ENCODE measurements at places on chromosomes 6 and 20.

DNA sequence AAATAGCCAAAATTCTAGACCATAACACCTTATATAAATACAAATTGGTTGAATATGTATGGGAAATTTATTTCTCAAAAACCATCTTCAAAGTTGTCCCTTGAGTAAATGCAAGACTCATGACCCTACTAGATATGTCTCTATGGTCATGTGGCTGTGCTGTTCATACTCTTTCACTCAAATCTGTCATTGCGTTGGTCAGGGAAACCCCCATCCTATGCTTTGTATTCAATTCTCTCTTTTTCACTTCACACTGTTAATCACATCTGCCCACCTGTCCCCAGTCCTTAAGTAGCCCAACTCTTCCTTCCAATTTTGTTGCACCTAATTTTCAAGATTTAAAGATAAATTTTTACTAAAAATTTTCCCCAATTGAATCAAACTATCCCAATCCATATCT, 51.0 kb downstream of the RPS12 start:
- no peak for DNase-seq

DNA sequence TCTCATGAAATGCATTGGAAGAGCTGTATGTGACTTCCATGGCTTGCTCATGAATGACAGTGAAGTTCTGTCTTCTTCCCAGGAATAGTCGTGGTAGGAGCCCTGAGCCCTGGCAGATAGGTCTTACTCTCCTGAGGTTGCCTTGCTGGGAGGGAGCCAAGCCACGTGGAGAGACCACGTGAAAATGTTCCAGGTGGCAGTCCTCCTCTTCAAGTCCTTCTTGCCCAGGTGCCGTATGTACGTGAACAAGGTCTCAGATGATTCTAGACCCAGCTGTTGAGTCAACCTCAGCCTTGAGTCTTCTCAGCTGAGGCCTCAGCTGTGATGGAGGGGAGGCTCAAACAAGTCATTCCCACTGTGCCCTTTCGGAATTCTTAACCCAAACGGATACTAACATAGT, 192.4 kb upstream of the PRDM1 start:
- DNase-seq, result no peak

GRCh38 chr6:40341726-40342125, 245.4 kb downstream of the LRFN2 start:
- no peak for DNase-seq

DNA sequence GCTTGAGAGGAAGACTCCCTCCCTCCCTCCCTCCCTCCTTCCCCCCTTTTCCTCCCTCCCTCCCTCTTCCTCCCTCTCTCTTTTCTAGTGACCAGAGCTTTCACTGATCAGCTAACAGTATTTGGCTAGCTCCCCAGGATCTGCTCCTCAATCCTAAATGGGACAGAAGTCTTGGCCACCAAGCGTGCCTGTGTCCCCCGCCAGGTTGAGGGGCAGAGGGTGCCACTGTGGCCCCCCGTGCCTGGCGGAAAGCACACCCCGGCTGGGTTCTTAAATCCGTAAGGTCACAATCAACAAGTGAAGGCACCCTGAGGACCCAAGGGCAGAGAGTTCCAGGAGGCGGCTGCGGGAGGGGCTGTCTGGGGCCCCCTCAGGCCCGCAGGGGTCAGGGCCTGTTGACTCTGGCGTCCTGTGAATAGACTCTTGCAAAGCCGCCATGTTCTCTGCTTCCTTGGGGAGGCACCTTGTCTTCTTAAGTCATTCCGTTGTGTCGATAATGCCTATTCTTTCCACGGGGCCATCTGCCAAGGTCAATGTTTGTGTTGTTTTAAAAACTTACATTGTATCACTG, 38.9 kb upstream of the STX16 start:
- DNase-seq, result no peak

- no peak for DNase-seq
Measured at GRCh38 chr20:19265646-19266374, 53.4 kb downstream of the SLC24A3 start.

All from eye (tissue), 1 donor.